Activated T-helper 1 cell treated with anti-CD3 and anti-CD28 coated beads, Interleukin-2, amount 50 U/mL, for 16 hours (primary cell): ENCODE measurements at places on chromosomes 13 and 19.

GRCh38 chr13:30585748-30586262 lies 31.9 kb upstream of the USPL1 start:
- no peak for DNase-seq

DNA sequence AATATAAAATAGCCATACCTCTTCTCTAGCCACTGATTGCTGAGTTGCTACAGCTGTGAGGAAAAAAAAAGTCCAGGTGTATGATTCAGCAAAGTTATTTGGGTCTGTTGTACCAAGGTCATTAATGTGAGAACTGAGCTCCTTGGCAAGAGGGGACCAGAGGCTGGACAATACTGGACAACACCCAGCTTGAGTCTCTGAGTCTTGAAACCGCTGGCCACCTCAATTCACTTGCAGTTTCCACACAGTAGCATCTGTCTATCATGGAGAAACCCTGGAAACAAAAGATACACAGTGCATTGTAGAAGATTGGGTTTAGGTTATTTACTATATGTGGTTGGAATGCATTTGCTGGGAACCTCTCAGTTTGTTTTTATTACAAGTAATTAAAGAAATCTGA lies 60.4 kb downstream of the WDFY2 start:
- DNase-seq = no peak

DNA sequence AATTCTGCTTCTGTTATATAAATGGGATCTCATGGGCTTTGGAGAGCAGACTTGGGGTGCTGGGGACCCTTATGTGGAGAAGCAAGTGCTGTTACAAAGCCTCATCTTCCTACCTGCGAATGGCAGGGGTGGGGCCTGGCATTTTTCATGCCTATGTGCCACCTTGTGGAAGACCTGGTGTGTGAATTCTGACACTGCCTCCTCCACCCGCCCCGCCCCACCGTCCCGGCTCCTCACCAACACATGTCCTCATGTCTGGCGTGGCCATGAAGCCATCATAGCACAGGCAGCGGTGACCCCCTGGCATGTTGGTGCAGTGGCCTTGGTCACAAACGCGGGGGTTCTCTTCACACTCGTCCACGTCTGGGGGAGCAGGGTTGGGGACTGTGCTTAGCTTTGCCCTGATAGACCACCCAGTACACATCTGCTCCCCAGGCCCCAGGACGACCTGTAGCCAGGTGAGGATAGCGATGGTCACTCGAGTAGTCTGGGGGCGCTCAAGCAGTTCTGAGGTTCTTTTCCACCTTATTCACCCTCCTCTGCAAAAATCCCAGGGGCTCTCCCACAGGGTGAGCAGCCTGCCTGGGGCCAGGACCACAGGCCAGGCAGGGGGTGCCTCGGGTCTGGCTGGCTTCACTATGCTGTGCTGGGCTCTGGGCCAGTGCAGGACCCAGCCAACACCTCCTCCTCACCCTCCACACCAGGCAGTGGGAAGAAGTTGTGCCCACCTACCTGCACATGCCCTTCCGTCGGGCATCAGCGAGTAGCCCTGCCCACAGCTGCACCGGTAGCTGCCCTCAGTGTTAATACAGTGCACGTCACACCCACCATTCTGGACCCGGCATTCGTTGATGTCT lies 32.7 kb downstream of the FBN3 start:
- no peak for DNase-seq

GRCh38 chr13:24228852-24229458 lies 68.4 kb downstream of the SPATA13 start:
- DNase-seq = no peak

GRCh38 chr19:35439921-35440320 lies 8.1 kb upstream of the FFAR2 start:
- no peak for DNase-seq

DNA sequence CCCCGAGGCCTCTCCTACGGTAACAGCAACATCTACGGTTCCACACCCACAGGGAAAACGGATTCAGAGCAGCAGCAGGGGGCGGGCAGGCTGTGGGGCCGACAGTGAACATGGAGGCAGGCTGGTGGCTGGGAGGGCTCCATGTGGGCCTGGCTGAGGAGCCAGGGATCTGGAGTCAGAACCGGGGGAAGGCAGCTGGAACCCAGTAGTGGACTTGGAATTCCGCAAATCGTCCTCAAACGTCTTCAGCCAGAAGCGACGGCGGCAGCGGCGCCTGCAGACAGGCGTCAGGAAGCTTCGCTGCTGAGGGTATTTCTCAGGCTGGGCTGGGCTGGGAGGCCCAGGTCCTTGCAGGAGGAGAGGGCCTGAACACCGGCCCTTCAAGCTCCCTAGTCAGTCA lies 1.8 kb downstream of the TMEM86B start:
- DNase-seq = no peak

DNA sequence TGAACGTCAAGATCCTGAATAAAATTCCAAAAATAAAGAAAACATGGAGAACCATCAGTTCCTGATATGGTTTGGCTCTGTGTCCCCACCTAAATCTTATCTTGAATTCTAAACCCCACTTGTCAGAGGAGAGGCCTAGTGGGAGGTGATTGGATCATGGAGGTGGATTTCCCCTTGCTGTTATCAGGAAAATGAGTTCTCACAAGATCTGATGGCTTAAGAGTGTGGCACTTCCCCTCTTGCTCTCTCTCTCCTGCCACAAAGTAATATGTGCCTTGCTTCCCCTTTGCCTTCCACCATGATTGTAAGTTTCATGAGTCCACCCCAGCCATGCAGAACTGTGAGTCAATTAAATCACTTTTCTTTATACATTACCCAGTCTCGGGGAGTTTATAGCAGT lies 827.4 kb downstream of the GPC5 start:
- no peak for DNase-seq

GRCh38 chr19:20503476-20503875 lies 62.1 kb downstream of the ZNF737 start:
- DNase-seq = no peak

DNA sequence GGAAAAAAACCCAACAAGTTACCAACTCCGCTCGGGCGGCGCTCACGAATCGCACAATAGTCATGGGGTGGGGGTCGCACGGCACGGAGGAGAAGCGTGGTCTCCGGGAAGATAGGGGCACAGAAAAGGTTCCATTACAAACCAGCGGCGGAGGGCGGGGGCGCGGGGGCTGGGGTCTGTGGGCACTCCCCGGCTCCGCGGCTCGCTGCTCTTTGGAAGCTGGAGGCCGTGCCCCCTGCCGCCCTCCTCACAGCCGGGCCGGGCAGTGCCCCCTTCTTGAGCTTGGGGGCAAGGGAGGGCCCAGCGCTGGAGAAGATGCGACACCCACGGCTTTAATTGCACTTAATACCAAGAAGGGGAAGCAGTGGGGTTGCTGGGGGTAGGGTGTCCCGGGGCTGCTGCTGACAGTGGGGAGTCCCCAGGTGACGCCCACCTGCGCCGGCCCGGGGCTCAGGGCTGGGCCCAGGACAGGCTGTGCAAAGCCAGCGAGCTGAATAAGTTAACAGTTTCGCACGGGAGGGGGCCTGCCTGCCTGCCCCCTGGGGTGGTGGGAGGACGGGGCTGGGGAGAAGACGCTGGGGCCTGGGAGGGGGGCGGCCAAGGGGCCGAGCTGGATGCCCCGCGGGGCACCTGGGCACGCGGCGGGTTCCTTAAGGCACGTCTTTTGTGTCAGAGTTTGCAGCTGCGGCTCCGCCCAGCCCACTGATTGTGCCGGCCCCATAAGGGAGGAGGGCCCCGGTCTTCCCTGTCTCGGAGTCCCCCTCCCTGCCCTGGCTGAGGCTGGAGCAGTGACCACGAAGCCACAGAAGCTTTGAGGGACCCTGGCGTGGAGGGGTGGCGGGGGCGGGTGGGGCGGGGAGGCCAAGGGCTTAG lies 9.8 kb downstream of the DCAF15 start:
- no peak for DNase-seq

DNA sequence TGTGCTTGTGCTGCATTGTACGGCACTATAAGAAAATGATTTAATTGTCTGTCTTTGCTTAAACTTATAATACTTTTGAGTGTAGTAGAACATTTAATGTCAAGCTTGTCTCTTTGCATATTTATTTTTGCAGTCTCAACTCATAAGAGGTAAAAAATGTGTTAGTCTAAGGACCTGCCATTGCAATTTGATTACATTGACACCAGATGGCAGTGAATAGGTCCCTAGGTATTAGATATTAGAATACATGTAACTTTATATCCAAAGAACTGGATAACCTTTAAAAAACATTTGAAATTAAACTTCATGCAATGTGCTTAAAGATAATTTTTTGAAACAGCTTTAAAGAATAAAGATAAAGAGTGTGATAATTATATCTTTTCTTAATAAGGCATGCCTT lies 1421.3 kb downstream of the OLFM4 start:
- DNase-seq = no peak

DNA sequence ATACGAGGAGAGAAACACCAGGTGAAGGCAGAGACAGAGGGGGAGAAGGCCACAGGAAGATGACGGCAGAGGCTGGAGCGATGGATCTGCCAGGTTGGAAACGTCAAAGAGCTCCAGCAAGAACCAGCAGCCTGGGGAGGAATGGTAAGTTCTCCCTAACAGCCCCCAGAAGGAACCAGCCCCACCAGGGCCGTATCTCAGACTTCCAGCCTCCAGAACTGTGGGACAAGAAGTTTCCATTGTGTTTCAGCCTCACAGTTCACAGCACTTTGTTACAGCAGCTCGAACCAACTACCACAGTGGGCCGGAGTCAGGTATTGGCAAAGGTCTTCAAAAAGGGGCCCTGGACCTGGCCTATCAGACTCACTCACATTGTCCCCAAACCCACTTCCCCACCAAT lies 89.2 kb upstream of the GPR183 start:
- no peak for DNase-seq

GRCh38 chr13:25247360-25247759 lies 39.9 kb downstream of the MTMR6 start:
- no peak for DNase-seq

- no peak for DNase-seq
These were observed 91.1 kb downstream of the RAB20 start for GRCh38 chr13:110470272-110471009.

DNA sequence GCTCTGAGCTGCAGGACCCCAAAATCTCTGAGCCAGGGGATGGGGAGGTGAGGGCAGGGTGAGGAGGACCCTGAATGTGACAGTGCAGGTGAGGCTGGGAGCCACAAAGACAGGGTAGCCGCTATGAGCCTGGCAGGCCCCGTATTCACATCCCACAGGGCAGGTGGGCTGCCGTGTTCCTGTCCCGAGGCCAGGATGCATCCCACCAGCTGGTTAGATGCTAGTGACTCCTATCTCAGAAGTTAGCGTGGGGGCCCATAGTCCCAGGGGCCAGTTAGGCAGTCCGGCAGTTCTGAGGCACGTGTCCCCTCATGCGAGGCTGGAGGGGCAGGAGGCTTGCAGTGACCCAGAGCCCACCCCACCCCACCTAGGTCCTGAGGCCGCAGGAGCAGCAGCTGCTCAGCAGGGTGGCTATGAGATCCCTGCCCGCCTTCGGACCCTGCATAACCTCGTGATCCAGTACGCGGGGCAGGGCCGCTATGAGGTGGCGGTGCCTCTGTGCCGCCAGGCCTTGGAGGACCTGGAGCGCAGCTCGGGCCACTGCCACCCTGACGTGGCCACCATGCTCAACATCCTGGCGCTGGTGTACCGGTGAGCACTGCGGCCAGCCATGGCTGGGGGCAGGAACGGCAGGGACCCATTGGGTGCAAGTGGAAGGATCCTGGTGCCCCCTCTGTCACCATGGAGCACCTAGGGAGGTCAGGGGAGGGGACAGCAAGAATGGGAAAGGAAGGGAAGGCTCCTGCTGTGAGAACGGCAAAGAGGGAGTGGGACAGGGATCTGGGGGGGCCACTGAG lies 7.2 kb downstream of the KLC3 start:
- no peak for DNase-seq

- DNase-seq = no peak
These were observed 20.2 kb upstream of the CEACAM21 start for GRCh38 chr19:41555748-41556147.

DNA sequence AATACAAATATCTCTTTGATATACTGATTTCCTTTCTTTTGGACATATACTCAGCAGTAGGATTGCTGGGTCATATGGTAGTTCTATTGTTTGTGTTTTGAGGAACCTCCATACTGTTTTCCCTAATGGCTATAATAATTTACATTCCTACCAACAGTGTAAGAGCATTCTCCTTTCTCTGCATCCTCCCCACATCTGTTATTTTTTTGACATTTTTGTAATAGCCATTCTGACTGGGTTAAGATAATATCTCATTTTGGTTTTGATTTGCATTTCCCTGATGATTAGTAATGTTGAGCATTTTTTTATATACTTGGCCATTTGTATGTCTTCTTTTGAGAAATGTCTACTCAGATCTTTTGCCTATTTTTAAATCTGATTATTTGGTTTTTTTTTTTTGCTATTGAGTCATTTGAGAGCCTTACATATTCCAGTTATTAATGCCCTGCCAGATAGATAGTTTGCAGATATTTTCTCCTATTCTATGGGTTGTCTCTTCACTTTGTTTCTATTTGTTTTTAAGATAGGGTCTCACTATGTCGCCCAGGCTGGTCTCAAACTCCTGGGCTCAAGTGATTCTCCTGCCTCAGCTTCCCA lies 95.7 kb downstream of the FNDC3A start:
- DNase-seq = no peak

GRCh38 chr13:88360761-88361160 lies 689.6 kb downstream of the SLITRK5 start:
- no peak for DNase-seq

- no peak for DNase-seq
These were observed 53.0 kb downstream of the TEX29 start for GRCh38 chr13:111373486-111373885.

GRCh38 chr13:102250448-102250847 lies 151.4 kb downstream of the FGF14 start:
- DNase-seq = no peak

DNA sequence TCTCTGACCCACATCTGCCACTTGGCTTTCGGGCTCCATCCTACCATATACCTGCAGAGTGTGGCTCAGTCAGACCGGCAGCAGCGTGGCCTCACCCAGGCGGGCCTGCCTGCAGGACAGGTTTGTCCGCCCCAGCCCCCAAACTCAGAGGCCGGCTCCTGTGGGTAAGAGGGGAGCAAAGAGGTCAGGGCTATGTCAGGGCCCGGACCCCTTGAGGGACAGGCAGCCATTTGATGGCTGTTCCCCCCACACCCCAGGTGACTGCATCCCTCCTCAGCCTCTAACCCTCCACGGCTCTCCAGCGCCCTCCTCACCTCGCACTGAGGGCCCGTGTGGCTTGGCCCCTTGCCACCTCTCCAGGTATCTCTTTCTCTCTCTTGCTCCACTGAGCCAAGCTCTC lies 12.3 kb upstream of the ZBTB32 start:
- no peak for DNase-seq

- DNase-seq = no peak
These were observed 25.7 kb downstream of the COL4A2 start for GRCh38 chr13:110332750-110333149.

DNA sequence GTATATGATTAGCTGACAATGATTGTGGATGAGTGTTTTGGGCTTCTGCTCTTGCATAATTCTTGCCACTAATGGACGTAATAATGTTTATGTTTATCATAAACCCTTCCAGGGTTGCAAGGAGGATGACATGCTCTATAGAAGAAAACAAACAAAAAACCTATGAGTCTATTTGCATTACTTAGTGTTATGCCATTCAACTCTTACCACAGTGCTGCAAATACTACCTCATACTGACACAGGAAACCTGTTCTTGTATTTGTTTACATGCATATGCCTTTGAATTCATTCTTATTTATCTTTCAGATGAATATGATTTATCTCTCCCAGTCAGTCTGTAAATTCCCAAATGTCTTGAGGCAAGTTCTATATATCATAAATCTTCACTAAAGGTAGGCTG lies 39.6 kb upstream of the FREM2 start:
- no peak for DNase-seq
